ENCODE measurements at places on chromosomes 13 and 19. TPM values are rescaled to one million over a fixed set of nuclear protein-coding genes. Genes with fewer than 3 reads are reported as not detected.

DNA sequence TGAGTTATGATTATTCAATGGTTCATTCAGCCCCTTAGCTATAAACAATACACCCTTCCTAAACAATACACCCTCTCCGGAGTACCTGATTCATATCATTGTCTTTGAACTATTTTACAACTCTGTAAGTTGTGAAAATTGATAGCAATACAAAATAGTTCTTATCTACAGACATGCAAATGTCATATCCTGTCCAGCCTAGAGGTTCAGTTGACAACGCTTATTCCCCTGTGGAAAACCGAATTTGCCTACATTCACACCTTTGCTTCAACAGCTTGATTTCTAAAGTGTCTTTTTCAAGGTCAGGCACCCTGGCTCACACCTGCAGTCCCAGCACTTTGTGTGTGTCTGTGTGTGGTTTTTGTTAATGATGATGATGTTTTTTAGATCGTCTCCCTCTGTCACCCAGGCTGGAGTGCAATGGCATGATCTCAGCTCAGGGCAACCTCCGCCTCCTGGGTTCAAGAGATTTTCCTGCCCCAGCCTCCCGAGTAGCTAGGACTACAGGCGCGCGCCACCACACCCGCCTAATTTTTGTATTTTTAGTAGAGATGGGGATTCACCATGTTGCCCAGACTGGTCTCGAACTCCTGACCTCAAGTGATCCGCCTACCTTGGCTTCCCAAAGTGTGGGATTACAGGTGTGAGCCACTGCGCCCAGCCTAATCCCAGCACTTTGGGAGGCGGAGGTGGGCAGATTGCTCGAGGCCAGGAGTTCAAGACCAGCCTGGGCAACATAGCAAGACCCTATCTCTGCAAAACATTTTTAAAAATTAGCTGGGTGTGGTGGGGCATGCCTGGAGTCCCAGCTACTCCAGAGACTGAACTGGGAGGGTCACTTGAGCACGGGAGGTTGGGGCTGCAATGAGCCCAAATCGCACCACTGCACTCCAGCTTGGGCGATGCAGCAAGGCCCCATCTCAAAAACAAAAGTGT is 9.6 kb downstream of the C19orf53 start:
- no peak for DNase-seq

DNA sequence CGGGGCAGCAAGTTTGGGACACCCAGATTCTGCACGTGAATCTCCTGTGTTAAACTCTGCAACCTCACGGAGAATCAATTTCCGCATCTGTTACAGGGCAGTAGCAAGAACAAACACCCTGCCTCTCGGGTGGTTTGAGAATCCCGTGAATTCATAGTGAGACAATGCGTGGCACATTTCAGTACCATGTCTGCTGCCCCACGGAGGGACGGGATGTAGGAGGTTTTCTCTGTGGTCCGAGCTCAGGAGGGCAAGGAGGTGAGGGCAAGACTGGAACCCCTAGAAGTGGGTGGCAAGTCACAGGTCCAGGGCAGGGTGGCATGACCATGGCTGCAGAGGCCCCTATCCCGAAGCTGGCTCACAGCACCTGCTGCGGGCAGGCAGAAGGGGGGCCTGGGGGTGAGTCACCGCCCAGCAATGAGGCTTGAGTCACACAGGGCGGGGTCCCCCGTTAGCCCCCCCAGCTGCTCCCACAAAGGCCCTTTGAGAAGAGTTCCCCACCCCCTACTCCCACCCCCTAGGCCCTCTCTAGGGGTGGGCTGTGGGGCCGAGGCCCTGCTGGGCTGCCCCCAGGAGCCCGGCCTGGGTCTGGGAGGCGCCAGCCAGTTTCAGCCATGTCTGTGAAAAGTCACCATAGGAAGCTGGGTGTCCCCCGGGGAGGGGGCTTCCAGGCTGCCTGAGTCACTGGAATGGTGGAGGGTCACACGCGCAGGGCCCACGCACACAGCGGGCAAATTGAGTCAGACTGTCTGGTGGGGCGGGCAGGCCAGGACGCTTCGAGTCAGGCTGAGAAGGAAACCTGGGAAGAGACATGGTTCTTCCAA is 25.8 kb upstream of the NANOS3 start:
- peak; percentile 99 for DNase-seq

GRCh38 chr19:5545051-5545450 is 22.7 kb downstream of the TINCR start:
- DNase-seq, result no peak

The CYP2F1 gene
- total RNA-seq, result not detected

DNA sequence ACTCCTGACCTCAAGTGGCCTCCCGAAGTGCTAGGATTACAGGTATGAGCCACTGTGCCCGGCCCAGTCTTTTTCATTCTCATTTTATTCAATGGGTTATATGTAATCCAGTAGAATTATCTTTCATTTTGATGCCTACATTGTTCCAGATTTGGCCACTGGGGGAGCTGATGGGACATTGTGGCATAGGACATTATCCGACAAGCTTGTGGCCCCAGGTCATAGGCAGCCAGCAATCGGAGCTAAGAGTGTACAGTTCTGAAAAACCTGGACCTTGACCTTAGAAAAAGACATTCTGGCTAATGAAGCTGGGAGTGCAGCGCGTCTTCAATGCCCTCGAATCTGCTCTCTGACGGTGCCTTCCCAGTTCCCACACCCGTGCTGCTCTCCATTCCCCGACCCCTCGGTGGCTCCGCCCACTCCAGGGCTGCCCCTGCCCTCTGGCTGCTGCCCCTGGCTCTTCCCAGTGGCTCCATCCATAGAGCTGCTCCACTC is 108.7 kb downstream of the TEX29 start:
- peak; percentile 30 for DNase-seq

DNA sequence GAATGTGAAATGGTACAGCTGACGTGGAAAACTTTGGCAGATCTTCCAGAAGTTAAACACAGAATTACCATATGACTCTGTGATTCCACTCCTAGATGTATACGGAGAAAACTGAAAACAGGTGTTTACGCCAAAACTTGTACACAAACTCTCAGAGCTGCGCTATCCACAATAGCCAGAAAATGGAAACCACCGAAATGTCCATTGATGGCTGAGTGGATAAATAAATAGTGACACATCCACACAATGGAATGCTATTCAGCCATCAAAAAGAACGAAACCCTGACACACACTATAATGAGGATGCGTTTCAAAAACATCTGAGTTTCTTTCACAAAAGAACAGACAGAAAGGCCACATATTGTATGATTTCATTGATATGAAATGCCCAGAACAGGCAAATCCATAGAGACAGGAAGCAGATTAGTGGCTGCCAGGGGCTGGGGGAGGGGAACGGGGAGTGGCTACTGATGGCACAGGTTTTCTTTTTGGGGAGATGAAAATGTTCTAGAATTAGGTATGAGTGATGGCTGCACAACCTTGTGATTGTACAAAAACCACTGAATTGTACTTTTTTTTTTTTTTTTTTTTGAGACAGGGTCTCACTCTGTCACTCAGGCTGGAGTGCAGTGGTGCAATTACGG is 33.0 kb downstream of the IL12RB1 start:
- DNase-seq, result peak; percentile 26

DNA sequence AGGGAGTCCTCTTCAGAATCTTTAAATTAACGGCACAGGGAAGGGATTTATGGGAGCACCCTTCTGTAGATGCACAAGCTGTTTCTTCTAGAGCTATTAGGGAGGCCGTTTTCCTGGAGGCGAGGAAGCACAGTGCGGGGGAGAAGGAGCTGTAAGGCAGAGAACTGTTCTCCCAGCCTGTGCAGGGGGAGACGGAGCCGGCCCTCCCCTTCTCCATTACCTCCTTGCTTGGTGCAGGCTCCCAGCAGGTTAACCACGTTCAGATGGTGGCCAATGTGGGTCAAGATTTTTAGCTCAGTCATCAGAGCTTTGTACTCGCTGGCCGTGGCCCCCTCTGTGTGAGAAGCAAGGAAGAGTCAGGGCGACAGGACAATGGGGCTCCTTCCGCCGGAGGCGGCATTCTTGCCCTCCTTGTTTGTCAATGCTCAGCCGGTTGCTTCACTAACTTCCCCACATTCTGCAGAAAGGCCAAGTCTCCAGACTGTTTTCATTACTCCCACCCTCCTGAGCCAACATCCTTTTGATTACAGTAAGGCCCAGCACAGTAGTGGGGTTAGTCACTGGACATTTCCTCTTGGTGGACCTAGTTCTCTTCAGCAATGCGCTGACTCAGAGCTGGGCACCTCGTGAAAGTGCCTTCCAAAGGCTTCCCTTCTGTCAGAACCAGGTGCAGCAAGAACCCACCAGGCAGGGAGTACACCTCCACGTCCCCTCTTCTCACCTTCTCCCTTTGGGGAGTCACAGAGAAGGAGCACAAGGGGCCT is 165.4 kb downstream of the FLT1 start:
- peak; percentile 60 for DNase-seq

The SIGLEC9 gene
- not detected for total RNA-seq

GRCh38 chr19:6800991-6801484 is 28.5 kb downstream of the VAV1 start:
- peak; percentile 91 for DNase-seq

- DNase-seq, result peak; percentile 59
Measured at GRCh38 chr13:21663197-21663596, 7.7 kb upstream of the FGF9 start.

The DKKL1 gene
- not detected for total RNA-seq

DNA sequence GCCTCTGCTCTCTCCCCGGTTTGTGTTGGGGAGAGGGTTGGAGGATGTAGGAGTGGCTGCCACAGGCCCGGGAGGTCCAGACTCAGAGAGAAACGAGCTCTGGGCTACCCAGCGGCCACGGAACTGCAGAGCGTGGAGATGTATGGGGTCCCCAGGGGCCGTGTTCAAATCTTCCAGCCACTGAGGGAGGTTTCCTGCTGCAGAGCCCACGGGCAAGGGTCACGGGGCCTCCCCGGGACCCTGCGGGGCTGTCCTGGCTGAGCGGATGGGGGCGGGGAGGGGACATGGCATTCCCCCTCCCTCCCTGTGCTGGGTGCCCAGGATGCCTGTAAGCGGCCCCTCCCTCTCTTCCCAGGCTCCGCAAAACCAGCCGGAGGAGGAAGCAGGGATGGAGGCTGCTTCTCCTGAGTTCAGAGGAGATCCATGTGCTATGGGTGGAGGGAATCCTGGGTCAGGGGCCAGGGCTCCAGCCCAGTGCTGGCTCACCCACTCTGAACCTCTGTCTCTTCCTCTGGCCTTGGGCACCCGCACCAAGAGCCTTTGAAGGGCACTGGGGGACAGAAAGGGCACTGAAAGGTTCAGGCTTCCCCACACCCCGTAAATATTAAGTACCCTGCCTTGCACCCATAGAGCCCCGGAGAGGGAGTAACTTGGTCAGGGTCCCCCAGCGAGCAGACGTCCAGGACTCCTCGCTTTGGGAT is 22.6 kb downstream of the SMIM24 start:
- DNase-seq, result no peak

GRCh38 chr13:30240608-30241007 is 66.7 kb downstream of the KATNAL1 start:
- no peak for DNase-seq

The RGL3 gene
- not detected for total RNA-seq

DNA sequence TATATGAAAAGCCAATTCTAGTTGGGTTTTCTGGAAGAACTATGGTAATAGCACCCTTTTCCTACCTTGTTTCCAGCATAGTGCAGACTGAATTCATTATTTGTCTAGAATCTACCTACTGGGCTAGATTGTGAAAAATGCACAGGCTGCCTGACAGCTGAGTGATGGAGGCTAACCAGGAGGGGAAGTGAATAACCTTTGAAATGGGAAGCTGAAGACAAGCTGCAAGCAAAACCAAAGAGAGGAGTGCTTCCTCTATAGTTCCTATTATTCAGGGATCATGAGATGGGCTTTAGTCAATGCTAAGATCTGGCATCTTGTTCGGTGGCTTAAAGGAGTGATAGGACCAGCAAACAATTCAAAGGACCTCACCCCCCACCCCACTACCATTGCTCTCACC is 26.9 kb downstream of the MZT1 start:
- no peak for DNase-seq

The CFAP97D2 gene
- total RNA-seq, result not detected

The ZNF99 gene
- not detected for total RNA-seq

The SLC1A6 gene
- 1.4 TPM for total RNA-seq

The ARL11 gene
- total RNA-seq, result not detected

GRCh38 chr19:55519451-55520311 is 17.3 kb downstream of the SBK2 start:
- peak; percentile 59 for DNase-seq

The POLR2E gene
- total RNA-seq, result 124 TPM

GRCh38 chr13:62432906-62433305 is 1017.3 kb upstream of the PCDH20 start:
- no peak for DNase-seq

GRCh38 chr19:4518345-4519171 is at the start of gene PLIN4:
TSS of gene PLIN4 (minus strand) at chr19:4518486. CDS start at chr19:4518272, 214 bp downstream.
- DNase-seq, result peak; percentile 86

The PRTN3 gene
- not detected for total RNA-seq

The ZNF112 gene
- total RNA-seq, result 5.5 TPM

The ZSCAN1 gene
- not detected for total RNA-seq

- no peak for DNase-seq
Measured at GRCh38 chr19:11735375-11735774, 3.4 kb downstream of the ZNF823 start.

DNA sequence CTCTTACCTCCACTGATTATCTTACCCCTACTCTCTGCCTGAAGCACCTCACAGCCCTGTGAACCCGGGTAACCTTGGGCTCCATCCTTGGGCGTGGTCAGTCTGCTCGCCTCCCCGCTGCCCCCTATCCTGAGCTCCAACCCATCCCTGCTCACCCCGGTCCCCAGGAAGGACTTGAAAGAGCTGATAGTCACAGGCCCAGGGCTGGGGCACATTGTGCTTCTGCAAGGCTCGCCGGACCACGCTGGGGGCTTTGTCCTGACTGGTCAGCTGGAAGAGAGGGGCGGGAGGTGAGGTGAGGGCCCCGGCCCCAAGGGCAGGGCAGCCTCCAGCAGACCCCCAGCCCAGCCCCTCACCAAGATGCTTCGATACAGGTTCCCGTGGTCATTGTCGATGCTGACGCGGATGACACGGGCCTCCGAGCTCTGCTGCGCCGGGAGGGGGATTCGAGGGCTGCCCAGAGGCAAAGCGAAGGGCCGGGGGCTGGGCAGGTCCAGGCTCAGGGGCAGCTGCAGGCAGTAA is 13.0 kb upstream of the EPOR start:
- DNase-seq, result no peak

DNA sequence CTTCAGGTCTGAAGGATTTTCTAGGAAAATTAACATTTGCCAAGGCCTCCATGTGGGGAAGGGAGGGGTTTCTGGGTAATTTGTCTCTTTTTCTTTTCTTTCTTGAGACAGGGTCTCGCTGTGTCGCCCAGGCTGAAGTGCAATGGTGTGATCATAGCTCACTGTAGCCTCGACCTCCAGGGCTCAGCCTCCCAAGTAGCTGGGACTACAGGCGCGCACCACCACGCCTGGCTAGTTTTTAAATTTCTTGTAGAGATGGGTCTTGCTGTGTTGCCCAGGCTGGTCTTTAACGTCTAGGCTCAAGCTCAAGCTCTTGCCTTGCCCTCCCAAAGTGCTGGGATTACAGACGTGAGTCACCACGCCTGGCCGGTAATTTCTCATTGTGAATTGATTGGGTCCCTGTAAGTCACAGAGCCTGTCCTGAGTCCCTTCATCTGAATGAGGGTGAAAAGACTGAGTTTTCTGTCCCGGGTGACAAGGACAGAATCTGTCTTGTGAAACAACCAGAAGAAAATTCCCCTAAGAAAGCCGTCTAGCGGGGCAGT is 10.0 kb upstream of the SPC24 start:
- no peak for DNase-seq

Measured in Daoy (cell line).